ENCODE measurements at places on chromosomes 11 and 22.

GRCh38 chr11:11788063-11788710, 53.6 kb upstream of the USP47 start:
- no peak for DNase-seq

DNA sequence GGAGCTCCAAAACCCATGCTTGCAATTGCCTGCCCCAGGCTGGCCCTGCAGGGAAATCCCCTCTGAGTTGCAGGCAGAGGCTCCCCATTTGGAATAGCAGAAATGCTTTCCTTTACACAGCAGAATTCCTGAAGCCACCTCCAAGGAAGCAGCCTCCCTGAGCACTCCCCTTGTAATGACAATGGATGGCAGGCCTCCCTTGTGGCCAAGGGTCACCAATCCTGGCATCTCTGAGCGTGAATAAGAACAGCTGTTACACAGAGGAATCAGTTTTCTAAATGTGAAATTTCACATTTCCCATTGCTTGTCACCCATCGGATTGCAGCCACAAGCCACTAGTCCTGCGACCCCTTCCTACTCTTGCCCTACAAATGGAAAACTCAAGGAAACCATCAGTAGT, 107.6 kb downstream of the GALNT18 start:
- no peak for DNase-seq

DNA sequence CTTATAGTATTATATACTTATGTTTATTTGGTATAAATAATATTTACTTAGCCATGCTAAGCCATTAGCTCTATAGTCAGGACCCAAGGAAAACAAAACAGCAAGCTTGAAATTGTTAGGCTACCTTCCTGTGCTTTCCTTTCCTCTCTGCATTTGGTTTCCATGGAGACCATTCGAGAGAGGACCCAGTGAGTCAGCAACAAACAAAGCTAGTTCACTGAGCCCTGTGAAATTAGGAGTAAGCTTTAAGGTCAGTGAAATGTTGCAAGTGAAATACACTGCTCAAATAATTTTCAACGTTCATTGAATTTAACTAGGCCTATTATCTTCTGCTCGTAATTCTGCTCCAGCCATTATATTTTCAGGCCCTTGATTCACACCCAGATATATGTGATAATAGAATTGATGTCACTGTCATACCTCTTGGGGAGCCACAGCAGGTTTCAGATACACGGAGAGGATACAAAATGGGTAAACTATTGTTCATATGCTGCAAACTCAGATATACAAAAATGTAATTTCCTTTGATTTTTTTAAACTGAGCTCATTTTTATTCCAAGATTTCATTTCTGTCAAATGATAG, 9.1 kb upstream of the OR10D3 start:
- DNase-seq = peak; percentile 82

DNA sequence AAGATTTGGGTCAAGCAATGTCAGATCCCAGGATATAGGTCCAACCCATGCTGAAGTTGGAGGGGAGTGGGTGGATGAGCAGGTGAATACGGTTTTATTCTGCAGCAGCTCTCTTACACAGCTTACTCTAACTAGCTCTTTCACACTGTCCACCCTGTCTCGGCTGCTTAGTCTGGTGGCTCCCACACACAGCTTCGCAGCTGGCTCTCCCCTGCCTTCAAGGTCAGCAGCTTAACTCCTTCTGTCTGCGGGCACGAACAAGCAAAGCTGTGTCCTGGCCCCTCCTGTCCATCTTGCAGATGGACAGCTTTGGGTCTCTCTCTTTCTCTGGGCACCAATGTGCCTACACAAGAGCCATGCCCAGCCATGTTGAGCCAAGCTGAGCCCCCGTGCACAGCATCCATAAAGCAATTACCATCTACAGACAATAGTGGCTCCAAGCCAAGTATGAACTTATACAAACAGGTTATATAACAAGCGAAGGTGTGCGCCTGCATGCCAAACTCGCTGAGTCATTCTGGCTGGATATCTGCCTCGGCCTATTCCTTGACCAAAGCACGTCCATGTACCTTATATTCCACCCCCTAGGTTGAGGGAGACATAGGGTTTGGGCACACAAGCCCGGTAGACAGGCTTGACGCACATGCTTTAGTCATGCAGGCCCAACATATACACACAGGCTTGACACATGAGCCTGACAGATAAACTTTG, 1307.8 kb upstream of the RAG2 start:
- DNase-seq = no peak

GRCh38 chr11:2089536-2090165, 49.5 kb downstream of the IGF2 start:
- peak; percentile 45 for DNase-seq

GRCh38 chr22:48088926-48089536, 1326.6 kb downstream of the TBC1D22A start:
- no peak for DNase-seq

DNA sequence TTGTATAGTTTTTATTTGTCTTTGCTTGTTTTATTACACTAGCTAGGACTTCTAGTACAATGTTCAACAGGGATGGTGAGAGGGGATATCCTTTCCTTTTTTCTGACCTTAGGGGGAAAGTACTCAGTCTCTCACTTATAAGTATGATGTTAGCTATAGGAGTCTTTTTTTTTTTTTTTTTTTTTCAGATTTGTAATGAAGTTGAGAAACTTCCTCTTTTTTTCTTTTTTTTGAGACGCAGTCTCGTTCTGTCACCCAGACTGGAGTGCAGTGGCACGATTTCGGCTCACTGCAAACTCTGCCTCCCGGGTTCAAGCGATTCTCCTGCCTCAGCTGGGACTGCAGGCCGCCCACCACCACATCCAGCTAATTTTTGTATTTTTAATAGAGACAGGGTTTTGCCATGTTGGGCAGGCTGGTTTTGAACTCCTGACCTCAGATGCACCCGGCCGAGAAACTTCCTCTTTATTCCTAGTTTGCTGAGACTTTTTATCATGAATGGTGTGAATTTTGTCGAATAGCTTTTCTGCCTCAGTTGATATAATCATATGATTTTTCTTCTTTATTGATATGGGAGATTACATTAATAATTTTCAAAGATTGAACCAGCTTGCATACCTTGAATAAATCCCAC, 10.9 kb downstream of the TRIM22 start:
- no peak for DNase-seq

- no peak for DNase-seq
Observed at GRCh38 chr11:116175707-116176106, 597.1 kb downstream of the BUD13 start.

DNA sequence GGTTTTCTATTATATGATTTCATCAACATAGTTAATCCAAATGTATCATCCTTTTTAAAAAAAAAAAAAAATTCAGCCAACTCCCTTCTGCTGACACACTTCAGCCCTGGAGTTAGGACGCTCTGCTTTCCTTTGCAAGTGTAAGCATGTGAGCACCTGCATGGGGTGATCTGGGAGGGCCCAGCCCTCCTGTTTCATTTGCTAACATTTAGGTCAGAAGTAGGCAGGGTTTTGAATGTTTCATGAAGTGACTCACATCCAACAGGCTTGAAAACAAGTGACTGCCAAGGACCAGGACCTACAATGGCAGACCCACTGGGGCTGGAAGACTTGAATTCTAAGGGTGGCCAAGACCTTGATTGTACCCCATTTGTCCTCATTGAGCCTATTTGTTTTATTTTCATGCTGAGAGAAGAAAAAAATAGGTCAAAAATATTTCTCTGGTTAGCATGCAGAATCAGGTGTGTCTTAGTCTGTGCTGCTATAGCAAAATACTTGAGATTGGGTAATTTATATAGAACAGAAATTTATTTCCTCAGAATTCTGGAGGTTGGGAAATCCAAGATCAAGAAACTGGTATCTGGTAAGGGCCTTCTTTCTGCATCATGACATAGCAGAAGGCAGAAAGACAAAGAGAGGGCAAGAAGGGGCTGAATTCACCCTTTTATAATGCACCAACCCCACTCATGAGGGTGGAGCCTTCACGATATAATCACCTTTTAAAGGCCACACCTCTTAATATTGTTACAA, 137.6 kb downstream of the CD44 start:
- peak; percentile 5 for DNase-seq

GRCh38 chr11:76469141-76469540, 24.3 kb downstream of the EMSY start:
- DNase-seq = no peak

DNA sequence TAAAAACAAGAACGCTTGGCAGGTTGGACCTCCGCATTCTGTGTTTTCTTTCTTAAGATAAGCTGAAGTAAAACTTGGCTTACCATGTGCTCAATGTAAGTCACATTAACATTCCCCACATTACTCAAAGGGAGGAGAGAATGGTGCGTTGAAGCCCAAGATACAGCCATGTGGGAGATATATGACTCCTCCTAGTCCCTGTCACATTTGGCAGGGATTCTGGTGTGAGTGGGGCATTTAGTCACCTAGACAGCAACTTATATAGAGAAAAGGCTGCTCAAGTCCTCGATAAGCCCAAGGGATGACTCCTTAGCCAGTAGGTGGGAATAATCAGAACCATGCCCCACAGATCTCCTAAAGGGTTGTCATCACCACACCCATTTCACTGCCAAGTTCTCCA, 4.6 kb downstream of the PRSS23 start:
- peak; percentile 56 for DNase-seq

GRCh38 chr11:41382927-41383326, 76.5 kb downstream of the LRRC4C start:
- DNase-seq = peak; percentile 28

- DNase-seq = no peak
Observed at GRCh38 chr11:27909386-27909785, 198.6 kb downstream of the KIF18A start.

DNA sequence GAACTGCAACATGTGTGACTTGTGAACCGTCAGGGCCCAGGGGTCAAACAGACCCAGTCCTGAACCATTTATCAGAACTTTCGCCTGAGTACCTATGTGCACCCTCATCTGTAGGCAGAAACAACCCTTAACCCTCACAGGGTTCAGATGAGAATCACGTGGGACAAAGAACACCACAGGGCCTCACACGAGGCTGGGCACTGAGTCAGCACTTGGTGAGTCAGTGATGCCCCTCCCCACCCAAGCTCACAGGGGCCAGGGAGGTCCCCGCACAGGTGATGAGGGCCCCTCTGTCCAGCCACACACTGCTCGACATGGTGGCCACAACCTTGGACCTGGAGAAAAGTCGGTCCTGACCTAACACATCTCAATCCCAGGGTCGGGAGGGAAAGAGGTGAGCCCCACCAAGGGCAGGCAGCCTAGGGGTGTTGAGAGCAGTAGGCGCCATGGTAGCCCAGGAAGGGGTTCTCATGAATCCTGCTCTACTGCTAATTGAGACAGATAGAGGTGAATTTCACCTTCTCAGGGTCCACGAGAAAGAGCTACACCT, 176.4 kb downstream of the SHANK2 start:
- DNase-seq = no peak

GRCh38 chr11:133181667-133182066, 350.6 kb downstream of the OPCML start:
- DNase-seq = no peak

DNA sequence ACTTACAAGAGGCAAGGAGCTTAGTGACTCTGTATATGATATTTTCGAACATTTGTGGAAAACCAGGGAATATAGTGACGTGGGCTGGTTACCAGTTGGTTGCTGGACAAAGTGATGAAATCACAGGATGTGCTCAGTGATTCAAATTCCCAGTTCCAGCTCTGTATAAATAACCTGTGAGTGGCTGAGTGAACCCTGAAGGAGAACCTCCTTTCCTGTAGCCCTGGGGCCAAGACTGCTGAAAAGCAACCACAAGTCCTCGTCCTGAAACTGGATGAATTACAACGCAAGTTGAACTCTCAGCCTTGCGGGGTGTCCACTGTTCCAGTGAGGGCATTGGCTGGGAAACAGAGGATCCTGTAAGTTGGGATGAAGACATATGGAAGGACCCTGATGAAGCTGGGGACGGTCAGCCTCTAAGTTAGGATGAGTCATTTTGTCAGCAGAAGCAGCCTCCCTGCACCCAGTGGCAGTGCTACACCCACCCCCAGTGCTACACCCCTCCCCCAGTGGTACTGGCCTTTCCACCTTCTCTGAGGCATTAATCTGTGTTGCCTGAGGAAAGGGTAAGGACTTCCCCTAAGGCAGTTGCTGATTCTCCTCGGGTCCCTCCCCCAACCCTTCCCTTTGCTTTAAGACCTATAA, 22.0 kb upstream of the CD81 start:
- no peak for DNase-seq

DNA sequence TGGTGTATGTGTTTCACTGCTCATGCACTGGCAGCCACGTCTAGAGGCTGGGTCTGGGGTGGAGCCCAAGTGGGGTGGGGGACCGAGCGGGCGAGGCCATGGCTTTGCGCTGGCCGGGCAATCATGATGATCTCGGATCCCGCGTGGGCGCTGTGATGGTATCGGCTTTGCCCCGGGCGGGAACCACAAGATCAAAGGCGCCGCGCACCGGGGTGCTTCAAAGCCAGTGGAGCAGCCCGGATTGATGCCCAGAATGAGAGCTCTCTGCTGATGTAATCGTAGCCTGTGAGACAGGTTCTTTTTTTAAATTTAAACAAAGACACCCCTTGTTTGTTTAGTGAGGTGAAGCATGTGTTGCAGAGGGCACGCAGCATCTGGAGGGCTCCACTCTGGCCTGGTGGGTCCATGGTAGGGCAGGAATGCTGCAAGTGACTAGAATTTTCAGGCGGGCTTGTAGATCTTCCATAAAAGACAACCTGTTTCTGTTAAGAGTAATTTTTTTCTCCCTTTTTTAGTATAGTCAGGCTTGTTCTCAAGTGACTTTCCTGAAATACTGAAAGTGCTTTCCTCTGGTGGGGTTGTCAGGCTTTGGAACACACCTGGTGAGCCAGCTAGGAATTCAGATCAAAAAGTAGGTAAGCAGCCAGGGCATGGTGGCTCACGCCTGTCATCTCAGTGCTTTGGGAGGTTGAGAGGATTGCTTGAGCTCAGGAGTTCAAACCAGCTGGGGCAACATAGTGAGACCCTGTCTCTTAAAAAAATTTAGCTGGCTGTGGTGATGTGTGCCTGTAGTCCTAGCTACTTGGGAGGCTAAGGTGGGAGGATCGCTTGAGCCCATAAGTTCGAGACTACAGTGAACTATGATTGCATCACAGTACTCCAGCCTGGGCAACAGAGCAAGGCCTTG, 40.7 kb downstream of the ZNRF3 start:
- no peak for DNase-seq

- DNase-seq = no peak
Observed at GRCh38 chr11:91129596-91129995, 906.7 kb upstream of the CHORDC1 start.

DNA sequence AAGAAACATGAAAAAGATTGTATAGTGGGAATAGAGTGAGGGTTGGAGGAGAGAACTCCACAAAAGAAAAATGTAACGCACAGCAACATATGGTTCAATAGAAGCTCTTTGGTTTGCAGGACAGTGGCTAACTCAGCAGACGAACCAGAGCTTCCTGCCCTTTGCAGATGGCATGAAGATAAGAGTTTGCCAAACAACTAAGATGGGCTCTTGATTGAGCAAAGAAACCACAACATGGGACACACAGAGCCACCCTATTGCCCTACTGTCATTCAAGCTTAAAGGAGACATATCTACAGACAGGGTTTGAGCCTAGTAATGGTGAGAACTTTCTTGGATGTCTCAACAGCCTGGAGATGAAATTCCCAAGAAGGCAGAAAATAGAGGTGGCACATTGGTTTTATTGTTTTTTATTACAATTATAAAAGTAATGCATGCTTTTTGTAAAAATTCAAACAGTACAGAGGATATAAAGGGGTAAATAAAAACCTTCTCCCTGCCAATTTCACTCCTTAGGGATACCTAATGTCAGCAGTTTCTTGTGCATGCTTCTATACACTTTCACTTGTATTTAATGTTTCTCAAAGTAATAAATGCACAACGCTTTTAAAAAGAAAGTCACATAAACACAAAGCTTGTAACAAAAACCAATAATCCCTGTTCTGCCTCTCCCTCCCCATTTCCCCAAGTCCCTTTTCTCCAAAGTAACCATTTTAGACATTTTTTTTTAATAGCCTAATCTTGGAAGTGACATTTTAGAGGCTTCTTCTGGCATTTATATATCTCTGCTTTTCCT, 63.7 kb downstream of the COPB1 start:
- no peak for DNase-seq
